ENCODE measurements at places on chromosomes 7 and 10.

- no peak for DNase-seq
Observed at GRCh38 chr7:139104091-139104450, 5.4 kb downstream of the ZC3HAV1 start.

- DNase-seq = peak; percentile 49
Observed at GRCh38 chr10:31759124-31759798, 169.4 kb downstream of the ARHGAP12 start.

DNA sequence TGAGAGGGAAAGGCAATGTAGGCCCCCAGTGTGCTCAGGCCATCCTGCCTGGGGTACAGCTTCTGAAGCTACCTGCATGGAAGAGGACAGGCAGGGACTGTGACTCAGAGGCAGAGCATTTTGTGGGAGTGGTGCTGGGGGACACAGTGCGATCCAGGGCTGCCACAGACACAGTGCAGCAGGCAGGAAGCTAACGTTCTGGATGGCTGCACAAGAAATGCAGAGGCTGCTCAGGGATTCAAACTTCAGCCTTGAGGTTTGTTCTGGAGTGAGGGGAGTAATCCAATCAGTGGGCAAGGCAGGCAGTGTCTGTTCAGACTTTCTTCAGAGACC is 648.0 kb upstream of the IGFBP3 start:
- no peak for DNase-seq

DNA sequence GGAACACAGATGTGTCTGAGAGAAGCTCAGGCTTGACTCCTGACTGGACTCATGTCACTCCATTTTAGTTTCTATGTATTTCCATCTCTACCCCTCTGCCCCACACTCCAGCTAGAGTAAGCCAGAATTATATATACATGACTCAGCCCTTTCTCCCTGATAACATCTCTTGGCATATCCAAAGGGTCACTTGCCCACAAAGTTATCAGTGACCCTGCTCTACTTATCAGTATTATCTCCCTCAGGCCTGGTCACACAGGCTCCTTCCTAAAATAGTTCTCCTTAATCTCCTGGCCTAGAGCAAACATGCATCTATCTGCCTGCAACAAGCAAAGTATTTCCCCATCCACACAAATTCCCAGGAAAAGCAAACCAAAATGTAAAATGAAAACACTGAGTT is 598.3 kb downstream of the SUGCT start:
- DNase-seq = no peak

GRCh38 chr7:132430041-132430855 is 146.0 kb downstream of the PLXNA4 start:
- peak; percentile 35 for DNase-seq

- no peak for DNase-seq
Observed at GRCh38 chr10:30531751-30532530, 97.6 kb downstream of the LYZL2 start.

- DNase-seq = peak; percentile 9
Observed at GRCh38 chr7:81715984-81716588, 53.8 kb downstream of the HGF start.

DNA sequence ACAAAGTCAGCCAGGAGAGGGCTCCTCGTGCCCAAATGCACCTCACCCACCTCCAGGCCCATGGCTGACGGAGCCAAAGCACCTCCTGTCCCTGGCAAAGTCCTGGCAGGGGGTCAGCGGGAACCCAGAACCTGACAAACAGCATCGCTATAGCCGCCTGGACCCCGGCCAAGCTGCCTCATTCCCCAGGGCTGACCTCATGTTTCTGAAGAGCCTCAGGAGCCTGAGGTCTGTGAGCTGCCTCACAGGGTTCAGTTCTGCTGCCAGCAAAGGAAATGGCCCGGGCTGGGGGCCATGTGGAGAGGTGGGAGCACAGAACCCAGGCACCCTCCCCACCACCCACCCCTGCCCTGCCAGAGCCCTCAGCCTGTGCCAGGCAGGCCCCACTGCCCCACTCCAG is 4.2 kb upstream of the NANOS1 start:
- peak; percentile 44 for DNase-seq

- peak; percentile 33 for DNase-seq
Observed at GRCh38 chr7:115748123-115748738, 282.3 kb downstream of the TFEC start.
